Right lobe of liver (tissue), 6 donors: ENCODE measurements at places on chromosomes 12 and 14.

DNA sequence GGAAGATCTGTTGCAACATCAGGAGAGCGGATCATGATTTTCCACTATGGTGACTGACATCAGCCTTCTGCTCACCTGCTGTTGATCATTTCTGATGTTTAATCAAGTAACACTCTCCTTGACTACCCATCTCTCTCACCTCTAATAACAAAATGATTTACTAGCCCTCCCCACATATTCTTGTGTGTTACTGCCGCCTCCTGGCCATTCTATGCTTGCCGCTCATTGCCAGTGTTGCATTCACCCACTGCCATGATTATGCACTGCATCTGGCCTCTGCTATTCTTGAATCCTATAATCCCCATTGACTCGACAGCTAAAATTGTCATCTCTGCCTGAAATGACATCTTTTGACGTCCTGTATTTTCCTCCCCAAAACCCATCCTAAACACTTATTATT, 113.8 kb downstream of the RERGL start:
- no peak for DNase-seq

DNA sequence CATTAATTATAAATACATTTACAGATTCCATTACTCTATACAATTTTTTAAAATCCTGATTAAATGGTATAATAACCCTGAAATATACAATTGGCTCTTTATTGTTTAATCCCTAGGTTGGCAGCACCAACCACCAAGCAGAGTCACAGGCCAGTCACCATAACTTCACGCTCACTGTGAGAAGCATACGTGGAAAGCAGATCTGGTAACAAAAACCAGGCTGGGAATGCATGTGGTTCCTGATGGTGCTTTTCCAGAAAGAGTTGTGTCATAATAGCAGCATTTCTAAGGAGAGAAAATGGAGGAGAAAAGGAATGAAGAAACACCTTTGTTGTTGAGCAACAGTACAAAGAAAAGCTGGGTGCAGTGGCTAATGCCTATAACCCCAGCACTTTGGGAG, 66.1 kb downstream of the SIX6 start:
- no peak for DNase-seq

DNA sequence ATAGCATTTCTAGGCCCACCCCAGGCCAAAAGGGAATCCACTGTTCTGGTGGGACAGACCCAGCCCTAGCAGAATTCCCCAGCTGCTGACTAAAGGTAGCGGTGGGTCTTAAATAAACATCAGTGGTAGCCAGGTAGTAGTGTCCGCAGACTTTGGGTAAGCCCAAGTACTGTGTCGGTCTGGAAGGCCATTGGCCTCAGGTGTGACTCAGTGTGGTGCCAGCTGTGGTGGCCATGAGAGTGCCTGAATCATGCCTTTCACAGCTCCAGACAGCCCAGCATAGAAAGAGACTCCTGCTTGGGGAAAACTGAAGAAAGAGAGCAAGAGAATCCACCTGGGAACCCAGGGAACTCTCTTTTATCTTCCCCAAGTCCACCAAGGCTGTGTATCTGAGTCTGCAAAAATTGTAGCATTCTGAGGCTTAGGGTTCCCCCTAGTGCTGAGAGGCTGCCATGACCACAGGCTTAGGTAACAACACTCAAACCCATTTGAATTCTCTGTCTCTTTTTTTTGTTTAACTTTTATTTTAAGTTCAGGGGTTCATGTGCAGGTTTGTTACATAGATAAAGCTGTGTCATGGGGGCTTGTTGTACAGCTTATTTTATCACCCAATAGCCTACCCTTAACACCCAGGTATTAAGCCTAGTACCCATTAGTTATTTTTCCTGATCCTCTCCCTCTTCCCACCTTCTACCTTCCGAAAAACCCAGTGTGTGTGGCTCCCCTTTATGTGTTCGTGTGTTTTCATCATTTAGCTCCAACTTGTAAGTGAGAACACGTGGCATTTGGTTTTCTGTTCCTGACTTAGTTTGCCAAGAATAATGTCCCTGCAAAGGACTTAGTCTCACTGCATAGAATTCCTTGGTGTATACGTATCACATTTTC, 16.7 kb upstream of the CD163L1 start:
- DNase-seq, result no peak

- no peak for DNase-seq
Observed at GRCh38 chr14:95503365-95504134, 12.9 kb downstream of the SYNE3 start.

GRCh38 chr12:21894792-21895595, 46.2 kb downstream of the ABCC9 start:
- peak; percentile 84 for DNase-seq

- DNase-seq, result no peak
Observed at GRCh38 chr14:56868660-56869059, 58.4 kb upstream of the OTX2 start.

DNA sequence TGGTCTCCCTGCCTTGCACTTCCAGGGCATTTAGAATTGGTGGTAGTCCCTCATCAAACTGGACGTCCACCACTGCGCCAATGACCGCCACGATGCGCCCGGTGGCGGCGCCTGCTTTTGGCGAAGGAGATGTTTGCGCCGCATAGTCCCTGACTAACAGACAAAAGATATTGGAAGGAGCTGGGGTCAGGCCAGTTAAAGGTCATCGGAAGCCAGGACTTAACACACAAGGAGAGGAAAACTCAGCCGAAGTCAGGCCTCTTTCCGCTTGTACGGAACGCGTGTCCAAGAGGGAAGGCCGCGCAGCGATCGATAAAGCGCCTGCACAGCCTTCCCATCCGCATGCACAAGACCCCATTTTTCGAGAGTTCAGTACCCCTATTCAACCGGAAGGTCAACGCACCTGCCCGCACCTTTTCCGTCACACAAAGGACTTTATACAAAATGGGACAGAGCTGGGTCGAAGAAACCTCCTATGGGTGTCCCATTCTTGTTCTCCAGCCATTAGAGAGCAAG, 525 bp downstream of the ATP5F1B start:
- DNase-seq, result peak; percentile 40

GRCh38 chr12:131332224-131332623, 378.5 kb downstream of the ADGRD1 start:
- DNase-seq, result no peak

DNA sequence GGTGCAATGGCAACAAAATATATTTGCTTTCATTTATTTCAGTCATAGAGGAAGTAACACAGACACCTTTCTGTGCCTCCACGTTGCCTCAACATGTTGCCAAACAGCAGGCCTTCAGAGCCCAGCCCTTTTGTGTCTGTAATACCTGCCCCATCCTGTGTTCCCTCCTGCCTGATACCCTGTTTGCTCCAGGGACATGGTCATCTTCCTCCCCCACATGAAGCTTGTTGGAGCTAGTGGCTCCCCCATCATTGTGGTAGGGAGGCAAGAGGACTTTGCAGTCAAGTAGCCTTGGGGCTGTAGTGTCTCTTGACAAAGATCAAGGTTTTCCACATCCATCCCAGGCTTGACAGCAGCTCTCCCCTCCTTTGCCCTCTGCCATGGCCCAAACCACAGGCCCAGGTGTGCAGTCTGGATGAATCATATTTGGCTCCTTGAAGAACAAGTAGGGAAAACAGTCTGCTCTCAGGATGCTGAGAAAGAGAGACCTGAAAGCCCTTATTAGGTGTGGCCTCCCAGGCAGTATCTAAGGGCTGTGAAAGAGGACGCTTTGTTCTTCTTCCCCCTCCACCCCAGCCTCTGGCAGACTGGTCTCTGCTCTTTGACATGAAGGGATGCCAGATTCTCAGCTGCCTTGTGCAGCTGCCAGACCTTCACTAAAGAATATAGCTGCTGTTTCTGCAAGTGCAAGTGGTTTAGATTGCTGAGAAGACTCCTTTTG, 329.0 kb downstream of the C12orf75 start:
- no peak for DNase-seq
